ENCODE measurements at places on chromosomes 4 and X.
A peak's percentile ranks its signal among the peaks of the same experiment; 100 is the strongest.

GRCh38 chrX:68835104-68835442 is 6.3 kb downstream of the EFNB1 start:
- DNase-seq: no peak

DNA sequence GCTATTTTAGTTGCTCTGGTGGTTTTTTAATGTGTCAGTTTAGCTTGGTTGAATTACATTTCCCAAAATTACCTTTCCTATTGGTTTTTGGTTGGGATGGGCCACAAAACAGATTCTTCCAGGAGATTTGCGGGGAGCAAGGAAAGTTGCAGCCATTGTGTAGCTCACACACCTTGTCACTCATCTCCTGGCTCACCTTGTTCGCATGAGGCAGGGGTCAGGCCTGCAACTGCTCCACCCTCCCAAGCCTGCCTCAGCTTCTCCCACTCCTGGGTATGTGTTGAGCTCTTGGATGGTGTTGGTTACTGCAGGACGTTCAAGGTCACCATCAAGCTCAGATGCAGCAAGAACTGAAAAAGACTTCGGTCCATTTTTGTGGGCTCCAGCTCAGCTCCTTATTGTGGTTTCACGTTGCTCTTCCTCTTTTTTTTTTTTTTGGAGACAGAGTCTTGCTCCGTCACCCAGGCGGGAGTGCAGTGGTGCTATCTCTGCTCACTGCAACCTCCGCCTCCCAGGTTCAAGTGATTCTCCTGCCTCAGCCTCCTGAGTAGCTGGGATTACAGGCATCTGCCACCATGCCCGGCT is 95.6 kb upstream of the METTL14 start:
- DNase-seq: no peak

- DNase-seq: no peak
Measured at GRCh38 chr4:181224852-181225251, 1018.4 kb upstream of the TENM3 start.

DNA sequence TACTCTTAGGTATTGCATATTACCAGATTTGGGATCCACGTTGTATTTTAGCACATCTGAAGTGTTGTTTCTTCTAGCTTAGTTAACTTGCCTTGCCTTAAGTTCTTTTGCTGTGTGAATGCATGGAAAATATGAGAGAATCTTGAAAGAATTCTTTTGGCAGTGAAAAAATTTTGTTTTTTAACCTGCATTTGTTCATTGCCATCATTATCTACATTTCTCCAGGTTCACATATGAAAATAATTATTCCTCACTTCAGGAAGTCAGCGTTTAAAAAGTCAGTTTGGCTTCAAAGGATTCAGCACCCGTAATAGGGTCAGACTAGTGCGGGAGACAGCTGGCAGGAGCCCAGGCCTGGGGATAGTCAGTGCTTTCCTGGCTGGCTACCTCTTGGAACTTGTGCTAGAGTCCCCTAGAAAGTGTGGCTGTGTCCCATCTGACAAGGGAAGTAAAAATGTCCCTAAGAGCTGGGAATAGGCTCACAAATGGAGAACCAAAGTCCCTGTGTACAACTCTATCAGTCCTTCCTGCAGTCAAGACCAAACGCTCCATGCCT is 251.9 kb upstream of the KLF3 start:
- no peak for DNase-seq

DNA sequence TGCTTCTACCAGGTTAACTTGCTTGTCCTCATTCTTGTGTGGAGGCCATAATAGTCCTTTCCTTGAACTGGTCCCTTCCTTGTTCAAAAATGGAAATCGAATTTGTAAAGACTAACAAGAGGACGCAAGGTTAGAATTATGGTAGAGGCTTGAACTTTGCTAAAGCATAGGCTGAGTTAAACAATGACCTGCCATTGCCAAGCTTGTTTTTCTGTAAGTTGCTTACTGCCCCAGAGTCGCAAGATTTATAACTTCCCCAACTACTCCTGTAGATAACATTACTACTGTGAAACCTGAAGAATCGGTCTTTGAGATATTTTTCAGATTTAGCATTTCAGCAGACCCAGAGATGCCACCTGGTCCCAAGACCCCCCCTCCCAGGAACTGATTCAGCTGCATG is 45.3 kb downstream of the RAB33B start:
- DNase-seq: no peak

DNA sequence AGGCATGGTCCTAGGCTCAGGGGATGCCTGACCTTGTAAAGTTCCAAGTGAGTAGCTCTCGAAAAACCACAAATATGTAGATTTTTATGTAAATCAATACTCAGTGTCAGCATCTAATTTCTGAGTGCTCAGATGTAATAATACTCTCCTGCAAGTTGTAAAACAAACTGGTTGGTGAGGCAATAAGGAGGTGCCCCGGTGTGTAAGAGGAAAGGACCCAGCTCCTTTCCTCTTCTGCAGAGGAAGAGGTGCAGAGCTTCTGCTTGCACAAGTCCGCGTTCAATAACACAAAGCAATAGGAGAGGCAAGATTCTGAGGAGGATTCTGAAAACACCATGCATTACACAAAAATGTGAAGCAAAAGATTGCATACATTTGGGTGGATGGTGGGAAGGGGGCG is 43.6 kb upstream of the ENPP6 start:
- DNase-seq: no peak

GRCh38 chr4:81505726-81506125 is 34.0 kb upstream of the RASGEF1B start:
- DNase-seq: peak; percentile 1

- DNase-seq: no peak
Measured at GRCh38 chr4:13989501-13989900, 362.0 kb upstream of the BOD1L1 start.

DNA sequence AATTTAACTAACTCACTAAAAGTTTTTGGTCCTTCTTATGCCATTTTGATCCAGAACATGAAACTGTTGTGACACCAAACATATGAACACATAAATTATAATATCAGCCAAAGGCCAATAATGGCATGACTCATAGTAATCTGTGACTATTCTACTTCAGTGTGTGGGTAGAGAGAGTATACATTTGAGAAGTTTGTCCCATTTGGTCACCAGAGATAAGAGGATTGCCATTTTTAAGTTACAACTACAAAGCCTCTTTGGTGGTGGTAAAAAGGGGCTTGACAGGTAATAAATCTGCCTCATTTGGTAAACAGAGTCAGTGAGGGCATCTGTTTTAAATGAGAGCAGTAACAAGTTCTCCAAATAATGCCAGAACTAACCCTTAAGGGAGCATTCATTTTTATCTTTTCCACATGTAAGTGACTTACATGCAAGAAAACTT is 117.9 kb downstream of the TBC1D19 start:
- DNase-seq: no peak

DNA sequence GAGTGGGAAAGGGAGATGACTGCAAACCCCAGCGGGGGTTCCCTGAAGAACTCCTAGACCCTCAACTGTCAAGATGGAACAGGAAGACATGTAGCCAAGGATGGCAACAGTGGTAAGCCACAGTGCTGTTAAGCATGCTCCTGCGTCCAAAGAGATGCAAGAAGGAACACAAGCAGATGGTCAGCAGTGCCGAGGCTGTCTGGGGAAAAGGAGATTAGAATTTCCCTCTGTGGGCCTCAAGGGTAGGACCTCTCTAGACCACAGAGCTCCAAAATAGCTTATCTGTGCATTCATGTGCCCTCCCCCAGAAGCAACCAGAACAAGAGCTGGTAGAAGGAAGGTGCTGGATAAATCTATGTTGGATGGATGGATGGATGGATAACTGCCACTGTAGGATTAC is 82.0 kb upstream of the CPEB2 start:
- DNase-seq: no peak

DNA sequence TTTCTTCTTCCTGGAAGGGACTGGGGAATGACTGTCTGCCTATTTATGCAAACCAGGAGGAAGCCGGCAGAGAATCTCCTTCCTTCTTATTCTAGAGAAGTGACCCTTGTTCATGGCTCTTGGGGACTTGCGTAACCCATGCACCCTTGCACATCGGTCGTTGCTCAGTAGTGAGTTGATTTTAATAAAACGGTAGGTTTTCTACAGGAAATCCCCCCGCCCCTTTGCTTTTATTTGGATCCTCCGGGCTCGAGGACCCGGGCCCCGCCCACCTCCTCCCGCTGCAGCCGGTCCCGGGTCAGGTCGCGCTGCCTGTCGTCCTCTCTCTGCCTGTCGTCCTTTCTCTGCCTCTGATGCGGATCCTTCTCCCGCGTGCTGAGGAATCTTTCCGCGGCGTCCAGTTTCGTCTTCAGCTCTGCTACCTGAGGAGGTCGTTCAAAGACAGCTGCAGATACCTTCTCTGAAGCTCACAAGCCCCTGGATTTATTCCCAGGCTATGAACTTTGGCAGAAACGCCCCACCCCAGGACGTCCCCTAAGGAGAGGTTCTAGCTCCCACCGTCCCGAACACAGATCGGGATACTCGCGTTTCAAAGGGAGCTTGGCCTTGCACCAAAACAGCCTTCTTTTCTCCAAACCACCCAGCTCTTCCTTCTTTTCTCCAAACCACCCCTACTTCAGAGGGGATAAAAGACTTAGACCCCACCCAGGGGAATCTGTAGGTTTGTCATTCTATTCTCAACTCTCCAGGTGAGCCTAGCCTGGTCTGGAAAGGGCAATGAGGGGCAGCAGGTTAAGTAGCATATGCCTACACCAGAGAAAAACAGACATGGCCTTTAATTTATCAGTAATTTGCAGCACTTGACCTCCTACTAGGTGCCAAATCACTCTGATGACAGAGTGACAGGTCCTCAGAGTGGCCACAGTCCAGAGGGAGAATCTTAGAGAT is 7.0 kb downstream of the TNIP3 start:
- no peak for DNase-seq

- DNase-seq: no peak
Measured at GRCh38 chrX:154471839-154472684, 7.0 kb downstream of the LAGE3 start.

DNA sequence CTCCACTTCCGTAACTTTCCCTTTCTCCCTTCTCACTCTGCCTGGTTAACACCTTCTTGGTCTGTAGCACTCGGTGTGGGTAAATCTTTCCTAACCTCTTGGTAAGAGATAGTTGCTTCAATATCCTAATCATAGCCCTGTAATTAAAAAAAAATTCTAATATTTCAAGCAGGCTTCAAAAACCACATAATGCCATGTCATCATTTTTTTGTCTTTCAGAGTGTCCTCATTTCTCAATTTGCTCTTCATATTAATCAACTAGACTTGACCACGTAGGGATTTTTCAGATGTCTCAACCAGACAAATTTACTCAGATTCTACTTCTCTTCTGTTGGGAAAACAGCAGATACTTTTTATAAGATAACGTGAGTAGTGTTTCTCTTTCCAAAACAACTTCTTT is 91.0 kb downstream of the FREM3 start:
- no peak for DNase-seq

DNA sequence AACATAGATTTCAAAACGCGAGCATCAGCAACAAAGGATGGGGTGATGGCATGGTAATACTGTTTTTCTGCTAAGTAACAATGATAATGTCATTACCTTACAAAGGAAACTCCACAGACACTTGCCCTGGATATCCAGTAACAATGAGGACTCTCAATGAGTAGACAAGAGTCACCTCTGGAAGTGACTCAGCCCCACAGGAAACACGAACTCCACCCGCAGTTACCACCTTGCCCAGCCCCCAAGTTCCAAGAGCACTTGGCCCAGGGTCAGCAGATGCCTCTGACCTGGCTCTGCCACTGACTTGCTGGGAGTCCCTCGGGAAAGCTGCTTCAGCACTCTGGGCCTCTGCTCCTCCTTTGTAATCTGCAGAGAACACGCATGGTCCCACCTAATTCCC is 110.3 kb upstream of the MAP3K15 start:
- no peak for DNase-seq

DNA sequence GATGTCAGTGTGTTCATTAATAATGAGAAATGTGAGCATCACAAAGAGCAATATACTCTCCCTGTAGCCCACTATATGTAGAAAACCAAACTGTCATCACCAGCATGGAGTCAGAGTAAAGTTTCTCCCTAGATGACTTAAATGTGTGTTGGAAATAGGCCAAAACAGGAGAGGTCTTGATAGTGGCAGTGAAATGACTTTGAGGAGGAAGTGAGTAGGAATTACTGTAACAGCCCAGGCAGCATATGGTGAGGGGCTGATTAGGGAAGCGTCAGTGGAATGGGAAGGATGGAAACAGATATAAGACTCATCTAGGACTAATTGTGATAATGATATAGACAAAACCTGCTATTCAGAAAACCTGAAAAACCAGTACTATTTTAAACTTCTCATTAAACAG is 83.9 kb downstream of the ATXN3L start:
- peak; percentile 63 for DNase-seq

GRCh38 chrX:115029869-115030570 is 12.6 kb upstream of the IL13RA2 start:
- DNase-seq: no peak

DNA sequence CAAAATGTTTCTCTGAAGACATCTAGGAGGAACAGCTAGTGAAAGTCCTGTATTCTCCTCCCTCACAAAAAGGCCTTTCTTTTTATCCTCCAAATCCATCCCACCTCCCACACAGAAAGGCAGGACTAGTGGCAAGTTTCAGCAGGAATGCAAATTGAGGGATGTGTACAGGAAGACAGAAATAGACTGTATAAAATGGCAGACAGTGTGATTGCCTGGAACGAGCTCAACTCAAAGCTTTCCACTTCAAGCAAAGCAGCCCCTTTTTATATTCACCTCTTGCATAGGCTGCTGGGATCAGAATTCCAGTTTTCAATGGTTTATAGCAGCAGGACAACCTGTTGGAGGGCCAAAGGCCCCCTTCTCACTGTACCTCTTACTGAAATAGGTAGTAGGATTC is 57.5 kb downstream of the DCX start:
- DNase-seq: no peak

GRCh38 chr4:39044956-39045826 is 13.0 kb upstream of the TMEM156 start:
- DNase-seq: no peak

- no peak for DNase-seq
Measured at GRCh38 chr4:152459326-152459725, 76.6 kb downstream of the FBXW7 start.

- DNase-seq: no peak
Measured at GRCh38 chr4:73815145-73815544, 21.3 kb upstream of the CXCL6 start.

- no peak for DNase-seq
Measured at GRCh38 chr4:11782859-11783258, 354.2 kb upstream of the HS3ST1 start.
